Kidney tubule cell (primary cell): ENCODE measurements at places on chromosomes 5 and 9.

- no peak for DNase-seq
Observed at GRCh38 chr5:98846520-98846919, 73.1 kb downstream of the RGMB start.

- peak; percentile 90 for DNase-seq
Observed at GRCh38 chr5:98763001-98763630, 10.3 kb upstream of the RGMB start.

DNA sequence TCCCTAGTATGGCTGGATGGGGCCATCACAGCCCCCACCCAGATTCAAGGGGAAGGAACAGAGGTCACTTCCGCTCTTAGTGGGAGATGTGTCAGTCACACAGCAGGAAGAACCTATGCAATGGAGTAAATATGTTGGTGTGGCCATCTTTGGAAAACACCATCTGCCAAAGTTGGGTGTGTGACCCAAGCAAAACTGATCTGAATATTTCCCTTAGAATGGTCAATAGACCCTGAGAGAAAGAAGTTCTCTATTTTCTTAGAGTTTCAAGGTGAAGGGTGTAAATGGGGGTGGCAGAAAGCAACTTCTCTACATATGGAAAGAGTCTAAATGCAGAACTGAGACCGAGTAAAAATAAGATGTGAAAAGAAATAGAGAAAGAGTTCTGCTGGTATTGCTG lies 212.7 kb downstream of the ESM1 start:
- DNase-seq: no peak

- no peak for DNase-seq
Observed at GRCh38 chr5:111996574-111996973, 239.6 kb upstream of the NREP start.

GRCh38 chr9:123049589-123050222 lies 16.2 kb downstream of the GPR21 start:
- no peak for DNase-seq

DNA sequence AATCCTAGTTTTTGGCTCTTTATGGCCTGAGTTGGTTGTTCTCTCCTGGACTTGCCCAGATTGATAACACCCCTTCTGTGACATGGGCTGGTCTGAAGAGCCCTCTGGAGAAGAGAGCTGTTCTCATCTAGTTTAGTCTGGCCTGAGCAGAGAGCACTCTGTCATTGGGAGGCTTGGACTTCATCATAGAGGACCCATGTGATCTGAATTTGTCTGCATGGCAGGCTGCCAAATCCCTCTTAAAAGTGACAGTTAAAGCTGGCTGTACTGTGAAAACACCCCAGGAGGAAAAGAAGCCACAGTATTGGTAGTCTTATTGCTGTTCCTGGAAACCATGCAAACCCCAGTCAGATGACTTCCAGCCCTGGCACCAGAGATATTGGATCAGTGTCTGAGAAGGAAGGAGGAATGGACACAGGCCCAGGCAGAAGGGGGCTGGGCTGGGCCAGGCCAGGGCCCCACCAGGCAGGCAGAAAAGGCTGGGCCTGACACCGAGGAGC lies 3.7 kb upstream of the WDR31 start:
- peak; percentile 43 for DNase-seq

- DNase-seq: peak; percentile 99
Observed at GRCh38 chr9:35111001-35111933, 4.4 kb downstream of the ATOSB start.

GRCh38 chr5:116830079-116830478 lies 255.5 kb upstream of the SEMA6A start:
- DNase-seq: no peak

- no peak for DNase-seq
Observed at GRCh38 chr9:93471124-93471523, 17.7 kb upstream of the FAM120AOS start.

DNA sequence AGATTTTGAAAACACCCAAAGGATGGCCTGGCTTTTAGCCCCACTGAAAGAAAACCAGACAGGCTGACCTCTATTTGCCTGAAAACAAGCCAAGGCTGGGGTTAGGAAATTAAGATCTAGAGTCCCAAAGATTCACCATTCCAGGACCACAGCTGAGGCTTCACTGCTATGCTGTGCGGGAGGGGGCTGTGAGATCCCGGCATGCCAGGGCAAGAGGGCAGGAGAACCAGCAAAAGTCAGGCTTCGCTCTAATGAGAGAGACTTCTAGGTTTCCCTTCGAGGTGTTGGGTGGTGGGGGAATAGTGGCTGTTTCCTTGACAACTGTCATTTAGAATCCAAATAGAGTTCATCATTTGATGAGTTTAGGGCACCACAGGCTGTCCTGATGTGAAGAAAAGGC lies 152.9 kb upstream of the NFIB start:
- DNase-seq: no peak

- peak; percentile 72 for DNase-seq
Observed at GRCh38 chr9:124220946-124221451, 36.8 kb upstream of the NEK6 start.

- DNase-seq: peak; percentile 49
Observed at GRCh38 chr5:78647351-78647818, 1.2 kb downstream of the LHFPL2 start.

DNA sequence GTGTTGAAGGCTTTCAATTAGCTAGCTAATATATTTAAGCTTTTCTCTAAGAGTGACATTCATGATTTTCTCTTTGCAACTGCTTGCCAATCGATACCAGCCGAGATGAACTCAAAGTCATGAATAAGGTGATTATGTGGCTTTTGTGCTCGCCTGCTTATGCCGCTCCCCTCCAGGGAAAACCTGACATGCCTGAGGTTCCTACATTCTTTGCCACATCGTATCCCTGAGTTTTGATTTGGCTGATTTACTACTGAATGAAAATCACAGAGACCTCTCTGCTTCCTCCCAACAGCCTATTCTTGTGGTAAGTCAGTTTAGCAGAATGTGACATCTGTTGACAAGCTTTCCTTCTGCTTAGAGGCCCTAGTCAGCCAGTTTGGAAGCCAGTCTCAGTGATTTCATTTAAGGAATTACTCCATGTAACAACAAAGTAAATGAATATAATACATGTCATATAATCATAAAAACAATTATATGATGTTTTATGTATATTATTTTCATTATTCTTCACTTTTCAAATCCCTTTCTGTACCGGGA lies 513.4 kb downstream of the CSNK1G3 start:
- DNase-seq: no peak

DNA sequence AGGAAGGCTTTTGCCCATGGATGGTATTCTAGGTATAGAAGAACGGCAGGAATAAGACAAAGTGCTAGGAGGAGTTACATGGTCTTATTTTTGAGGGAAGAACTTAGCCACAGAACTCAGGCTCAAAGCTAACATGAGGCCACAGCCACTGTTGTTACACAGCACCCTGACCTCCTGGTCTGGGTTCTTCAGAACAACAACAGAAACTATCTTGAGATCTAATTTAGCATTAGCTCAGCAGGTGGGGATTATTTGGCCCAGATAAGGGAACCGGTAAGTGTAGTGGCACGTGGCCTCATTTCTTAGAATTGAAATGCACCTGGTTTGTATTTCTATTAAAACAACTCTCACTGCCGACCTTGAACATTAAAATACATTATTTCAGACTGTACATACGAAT lies 1168.7 kb upstream of the SEMA6A start:
- no peak for DNase-seq

- no peak for DNase-seq
Observed at GRCh38 chr5:172140866-172141265, 47.2 kb downstream of the STK10 start.

DNA sequence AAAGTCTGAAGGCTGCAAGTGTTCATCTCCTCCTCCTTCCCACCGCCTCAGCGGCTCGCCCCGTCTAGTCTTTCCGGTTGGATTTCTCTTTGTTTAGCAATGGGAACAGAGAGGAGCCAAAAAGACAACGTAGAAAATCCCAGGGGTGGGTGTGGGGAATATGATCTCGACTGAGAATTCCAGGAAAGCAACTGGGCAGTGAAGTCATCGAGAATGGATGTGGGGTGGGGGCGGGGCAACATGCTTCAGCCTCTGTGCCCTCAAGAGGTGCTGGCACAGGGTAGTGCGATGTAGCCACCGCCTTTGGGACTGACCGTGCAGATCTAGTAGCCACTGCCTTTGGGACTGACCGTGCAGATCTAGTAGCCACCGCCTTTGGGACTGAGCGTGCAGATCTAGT lies 12.9 kb downstream of the MSX2 start:
- peak; percentile 61 for DNase-seq

DNA sequence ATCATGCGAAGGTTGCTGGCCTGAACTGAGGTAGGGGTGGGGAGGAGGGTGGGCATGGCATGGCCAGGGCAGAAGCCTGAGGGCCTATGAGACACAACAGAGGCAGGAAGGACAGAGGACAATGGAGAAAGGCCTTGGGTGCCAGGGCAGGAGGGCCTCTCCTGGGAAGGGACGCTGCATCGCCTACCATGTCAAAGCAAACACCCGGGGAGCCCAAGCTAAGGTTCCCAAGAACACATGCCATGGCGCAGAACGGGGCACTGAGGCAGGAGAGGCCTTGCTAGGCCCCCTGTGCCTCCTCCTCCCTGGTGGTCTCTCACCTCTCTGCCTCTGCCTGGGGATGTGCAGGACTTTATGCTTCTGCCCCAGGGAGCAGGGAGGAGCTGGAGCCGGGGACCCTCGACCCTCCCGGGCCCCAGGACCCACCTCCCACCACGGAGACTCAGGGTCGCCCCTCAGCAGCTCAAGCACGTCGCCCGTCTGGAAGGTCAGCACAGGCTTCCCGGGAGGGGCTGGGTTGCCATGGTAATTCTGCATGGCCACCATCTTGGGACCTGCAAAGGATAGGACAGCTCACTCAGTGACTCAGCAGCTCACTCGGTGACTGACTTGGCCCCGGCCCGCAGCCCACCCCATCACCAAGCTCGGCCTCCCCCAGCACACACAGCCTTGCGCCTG lies 40.3 kb upstream of the SARDH start:
- no peak for DNase-seq

DNA sequence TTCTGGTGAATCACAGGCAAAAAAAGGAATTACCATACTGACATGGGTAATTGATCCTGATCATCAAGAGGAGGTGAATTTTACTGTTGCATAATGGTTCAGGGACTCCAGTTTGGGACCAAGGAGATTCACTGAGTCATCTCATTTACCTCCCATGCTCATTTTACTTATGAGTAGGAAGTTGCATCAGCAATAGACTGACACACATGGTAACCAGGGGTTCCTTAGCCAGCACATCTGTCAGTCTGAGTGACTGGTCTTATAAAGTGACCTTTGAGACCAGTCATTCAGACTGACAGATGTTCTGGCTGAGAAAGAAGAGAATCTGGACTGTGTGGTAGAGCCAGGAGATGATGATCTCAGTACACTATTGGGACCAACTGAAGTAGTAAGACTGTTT lies 384.6 kb upstream of the CD180 start:
- peak; percentile 66 for DNase-seq

DNA sequence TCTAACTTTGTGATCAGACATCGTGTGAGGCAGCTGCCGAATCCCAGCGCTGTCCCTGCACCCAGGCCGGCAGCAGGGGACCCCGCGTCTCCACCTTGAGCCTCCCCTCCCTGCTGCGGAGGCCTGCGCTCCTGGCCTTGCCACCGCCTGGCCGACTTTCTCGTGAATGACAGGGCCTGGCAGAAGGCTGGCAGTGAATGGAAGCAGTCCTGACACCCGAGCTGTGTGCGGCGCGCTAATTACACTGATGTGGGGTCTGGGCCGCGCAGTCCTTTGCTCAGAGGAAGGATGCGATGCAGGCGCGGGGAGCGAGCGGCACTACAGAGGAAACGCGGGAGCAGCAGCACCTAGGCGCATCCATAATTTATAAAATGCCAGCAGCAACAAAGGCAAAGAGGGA lies 40.3 kb downstream of the POU4F3 start:
- no peak for DNase-seq

DNA sequence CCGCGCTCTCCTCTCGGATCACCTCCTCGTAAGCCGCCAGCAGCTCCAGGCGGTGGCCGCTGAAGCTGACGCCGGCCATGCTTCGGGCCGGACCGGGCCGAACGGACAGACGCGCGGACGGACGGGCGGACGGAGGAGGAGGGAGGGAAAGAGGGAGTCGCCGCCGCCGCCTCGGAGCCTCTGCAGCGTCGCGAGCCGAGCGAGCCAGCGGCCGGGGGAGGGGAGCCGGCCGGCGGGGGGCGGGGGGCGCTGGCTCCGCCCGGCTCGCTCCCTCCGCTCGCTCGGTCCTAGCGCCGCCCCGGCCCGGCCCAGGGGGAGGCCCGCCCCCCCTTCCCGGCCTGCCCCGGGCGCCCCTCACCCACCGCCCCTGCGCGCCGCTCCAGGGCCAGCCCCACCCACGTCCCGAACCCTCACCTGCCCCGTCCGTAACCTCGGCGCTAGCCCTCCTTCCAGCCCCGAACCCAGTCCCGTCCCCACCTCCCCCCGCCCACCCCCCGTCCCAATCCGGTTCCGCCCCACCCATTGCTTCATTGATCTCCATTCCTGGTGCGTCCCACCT lies at the start of gene DBN1:
Gene DBN1, minus strand, starts transcription at position 192 of the 559 bp plus-strand sequence. Its CDS starts 113 bp downstream, at position 79.
- DNase-seq: peak; percentile 69

DNA sequence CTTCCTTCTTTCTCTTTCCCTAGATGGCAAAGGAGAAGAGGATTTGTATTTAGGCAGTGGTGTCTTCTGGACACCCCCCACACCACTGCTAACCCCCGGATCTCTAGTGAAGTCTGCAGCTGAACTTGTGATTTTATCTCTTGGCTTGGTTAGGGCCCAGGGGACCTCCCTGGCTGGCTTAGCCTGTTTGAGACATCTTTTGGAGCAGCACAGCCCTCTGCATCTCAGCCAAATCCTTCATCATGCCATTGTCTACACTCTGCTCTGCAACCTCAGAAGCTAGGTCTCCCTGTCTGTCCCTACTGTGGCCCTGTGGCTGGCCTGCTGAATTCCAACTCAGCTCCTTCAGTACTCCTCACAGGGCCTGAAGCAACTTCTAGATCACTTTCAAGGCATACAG lies 81.7 kb downstream of the MUSK start:
- DNase-seq: no peak
